ENCODE measurements at places on chromosomes 7 and 10.

GRCh38 chr7:130998993-130999602 lies 265.1 kb upstream of the KLF14 start:
- no peak for DNase-seq

GRCh38 chr7:10934292-10934691 lies 39.4 kb upstream of the PHF14 start:
- no peak for DNase-seq

GRCh38 chr7:20786779-20787659 lies at the start of gene SP8:
TSS of gene SP8 (minus strand) at chr7:20786886. CDS start at chr7:20786798, 88 bp downstream.
- no peak for DNase-seq

DNA sequence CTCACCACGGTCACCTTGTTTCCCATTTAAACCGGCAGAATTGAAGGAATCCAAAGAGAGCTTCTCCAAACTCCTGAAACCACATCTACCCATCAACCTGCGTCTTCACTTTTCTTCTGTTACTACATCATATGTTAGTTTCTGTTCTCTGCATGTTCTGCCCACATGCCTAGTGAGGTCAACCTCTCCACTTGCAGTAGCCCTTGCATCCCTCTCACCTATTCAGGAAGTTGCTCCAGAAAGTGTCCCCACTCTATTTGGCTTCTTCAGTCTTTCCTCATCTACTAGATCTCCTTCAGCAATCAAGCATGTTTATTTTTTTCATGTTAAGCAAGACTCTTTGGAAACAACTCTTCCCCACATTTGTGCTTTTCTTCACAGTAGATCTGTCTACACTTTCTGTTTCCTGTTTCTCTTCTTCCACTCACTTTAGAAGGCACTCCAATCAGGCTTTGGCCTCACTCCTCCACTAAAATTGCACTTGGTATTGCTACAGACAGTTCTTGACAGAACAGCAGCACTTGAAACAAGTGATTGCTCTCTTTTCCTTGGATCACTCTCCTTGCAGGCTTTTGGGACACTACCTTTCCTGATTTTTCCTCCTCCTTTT lies 7.5 kb downstream of the SAMD9L start:
- no peak for DNase-seq

DNA sequence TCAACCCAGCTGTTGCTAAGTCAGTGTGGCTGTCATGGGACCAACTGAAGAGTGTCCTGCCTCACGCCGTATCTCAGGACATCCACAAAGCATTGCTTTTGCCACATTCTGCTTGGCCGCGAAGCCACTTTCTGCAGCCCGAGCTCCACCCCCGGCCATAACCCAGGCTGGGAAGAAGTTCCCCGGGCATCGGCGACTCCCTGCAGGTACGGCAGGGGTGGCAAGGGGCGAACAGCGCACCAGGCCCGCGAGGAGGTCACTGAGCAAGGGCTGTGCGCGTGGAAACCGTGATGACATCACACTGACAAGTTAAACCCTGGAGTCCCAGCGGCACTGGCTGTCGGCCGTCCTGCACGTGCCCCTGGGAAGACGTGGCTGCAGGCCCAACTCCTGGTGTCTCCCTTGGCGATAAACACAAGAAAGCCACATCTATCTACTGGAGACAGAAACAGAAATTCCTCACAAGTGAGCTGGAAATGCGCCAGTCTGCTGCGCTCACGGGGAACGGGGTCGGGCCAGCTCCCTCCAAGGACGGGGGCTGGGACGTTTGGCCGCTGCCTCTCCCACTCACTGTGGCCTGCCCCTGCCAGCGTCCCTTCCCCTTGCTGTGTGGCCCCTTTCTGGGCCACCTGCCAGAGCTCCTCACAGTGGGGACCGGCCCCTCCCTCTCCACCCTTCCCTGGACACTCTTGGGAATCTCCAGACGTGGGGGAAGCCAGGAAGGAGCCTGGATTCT lies 326.3 kb downstream of the DNAJB6 start:
- DNase-seq = no peak

DNA sequence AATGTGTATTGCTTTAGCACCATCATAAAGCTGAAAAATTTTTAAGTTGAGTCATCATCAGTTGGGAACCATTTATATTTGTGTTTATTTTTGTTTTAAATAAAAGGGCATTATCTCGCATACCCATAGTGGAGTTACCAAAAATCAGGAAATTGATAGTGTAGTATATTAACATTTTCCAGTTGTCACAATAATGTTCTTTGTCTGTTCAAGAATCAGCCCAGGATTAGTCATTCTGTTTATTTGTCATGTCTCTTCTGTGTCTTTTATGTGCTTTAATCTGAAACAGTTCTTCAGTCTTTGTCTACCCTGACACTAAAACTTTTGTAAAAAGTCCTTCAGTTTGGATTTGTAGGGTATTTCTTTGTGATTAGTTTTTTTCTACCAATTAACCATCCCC lies 827.8 kb upstream of the ZWINT start:
- no peak for DNase-seq

- DNase-seq = no peak
Measured at GRCh38 chr7:127446842-127447241, 54.3 kb upstream of the ZNF800 start.

DNA sequence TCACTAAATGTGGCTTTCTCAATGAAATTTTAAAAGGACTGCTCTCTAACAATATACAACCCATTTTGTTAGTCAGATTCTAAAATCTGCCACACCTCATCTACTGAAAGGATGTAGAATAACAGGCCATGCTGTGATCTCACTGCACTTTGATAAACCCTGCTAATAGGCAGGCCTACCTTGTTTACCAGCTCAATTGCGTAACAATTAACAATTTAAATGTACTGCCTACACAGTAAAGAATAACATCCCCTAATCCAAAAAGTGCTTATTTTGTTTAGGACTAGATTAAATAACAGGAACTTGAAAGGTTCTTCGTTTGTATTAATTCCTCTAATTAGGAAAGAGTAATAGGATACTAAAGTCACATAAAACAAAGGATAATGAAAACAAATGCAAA lies 4.5 kb downstream of the SRI start:
- no peak for DNase-seq

GRCh38 chr7:103113164-103113563 lies 35.7 kb downstream of the NAPEPLD start:
- DNase-seq = no peak

- no peak for DNase-seq
Measured at GRCh38 chr10:63071145-63071544, 62.0 kb upstream of the NRBF2 start.

- no peak for DNase-seq
Measured at GRCh38 chr7:132072165-132072564, 504.1 kb downstream of the PLXNA4 start.

GRCh38 chr7:128112018-128112780 lies 81.0 kb upstream of the LRRC4 start:
- no peak for DNase-seq

DNA sequence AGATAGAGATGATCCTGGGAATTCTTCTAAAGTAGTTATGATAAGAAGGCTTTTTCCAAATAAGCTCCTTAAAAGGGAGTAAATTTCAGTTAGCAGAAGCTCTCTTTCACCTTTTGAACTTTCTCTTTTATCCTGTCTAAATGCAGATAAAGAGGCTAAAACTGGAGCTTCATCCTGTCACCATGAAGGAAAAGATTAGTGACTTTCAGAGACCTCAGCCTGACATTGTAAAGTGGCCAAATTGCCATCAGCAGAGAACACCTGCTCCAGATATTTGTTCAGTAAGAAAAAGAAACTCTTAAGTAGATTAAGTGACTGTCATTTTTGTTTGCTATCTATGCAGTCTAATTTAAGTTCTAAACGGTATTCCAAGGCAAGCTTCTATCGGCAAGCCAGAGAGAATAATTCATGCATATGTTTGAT lies 18.3 kb downstream of the VWDE start:
- no peak for DNase-seq

DNA sequence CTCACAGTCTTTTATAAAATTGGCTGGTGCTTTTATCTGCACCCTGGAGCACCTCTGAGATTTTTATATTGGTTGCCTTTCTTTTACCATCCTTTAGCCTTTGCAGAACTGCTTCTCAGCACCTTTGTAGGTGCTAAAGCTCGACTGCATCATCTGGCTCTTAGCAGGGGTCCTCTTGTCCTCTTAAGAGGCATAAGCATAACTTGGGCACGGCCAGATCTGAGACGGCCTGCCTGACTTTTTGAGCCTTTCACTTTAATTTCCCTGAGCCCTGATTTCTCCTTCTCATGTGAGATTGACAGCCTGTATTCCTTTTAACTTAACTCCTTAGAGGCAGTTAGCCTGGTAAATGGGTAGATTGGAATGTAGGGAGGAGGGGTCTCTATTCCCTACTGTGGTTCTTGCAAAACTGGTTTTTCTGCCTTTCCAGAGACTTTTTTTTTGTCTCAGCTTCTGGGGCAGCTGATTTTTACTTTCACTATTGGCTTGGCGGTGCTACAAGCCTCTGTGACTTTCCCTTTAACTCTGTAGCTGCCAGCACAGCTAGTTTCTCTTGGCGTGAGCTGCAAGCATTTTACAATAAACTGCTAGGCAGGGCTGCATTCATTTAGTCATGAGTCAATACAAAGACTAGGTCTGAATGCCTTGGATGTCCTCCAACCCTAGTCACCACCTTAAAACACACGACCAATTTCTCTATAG lies 24.0 kb downstream of the ZPBP start:
- no peak for DNase-seq

DNA sequence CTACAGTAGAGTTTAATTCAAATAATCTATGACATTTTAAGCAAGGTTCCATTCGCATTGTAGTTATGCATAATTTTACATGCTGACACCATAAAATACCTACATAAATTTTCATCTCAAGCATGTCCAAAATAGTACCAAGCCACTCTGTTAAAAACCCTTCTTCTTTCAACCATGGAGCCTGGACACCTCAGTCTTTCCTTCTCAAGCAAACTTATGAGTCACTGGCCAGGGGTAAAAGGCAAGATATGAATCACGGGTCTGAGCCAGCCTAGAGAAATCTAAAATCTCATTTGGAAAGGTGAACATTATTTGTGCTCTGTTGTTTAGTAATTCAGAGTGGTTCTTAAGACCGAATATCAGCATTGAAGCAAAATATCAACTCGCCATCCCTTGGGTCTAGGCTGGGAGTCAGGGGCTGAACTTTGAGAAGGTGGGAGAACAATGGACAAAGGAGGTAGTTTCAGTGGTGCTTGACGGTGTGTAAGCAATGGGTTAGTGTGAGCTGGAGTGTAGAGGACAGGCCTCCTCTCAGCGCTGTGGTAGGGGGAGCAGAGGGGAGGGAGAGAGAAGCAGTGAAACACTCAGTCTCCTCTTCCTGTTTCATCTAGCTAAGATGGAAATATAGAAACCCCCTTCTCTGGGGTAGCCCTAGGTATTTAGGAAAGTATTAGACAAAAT lies 19.1 kb upstream of the GPAM start:
- DNase-seq = no peak

GRCh38 chr10:6920072-6921019 lies 340.3 kb upstream of the PRKCQ start:
- peak; percentile 71 for DNase-seq

GRCh38 chr10:48577158-48577557 lies 27.7 kb downstream of the ARHGAP22 start:
- DNase-seq = no peak

GRCh38 chr7:1767524-1767923 lies 97.4 kb downstream of the ELFN1 start:
- DNase-seq = no peak

GRCh38 chr10:102963756-102964025 lies 45.6 kb downstream of the CNNM2 start:
- DNase-seq = no peak

DNA sequence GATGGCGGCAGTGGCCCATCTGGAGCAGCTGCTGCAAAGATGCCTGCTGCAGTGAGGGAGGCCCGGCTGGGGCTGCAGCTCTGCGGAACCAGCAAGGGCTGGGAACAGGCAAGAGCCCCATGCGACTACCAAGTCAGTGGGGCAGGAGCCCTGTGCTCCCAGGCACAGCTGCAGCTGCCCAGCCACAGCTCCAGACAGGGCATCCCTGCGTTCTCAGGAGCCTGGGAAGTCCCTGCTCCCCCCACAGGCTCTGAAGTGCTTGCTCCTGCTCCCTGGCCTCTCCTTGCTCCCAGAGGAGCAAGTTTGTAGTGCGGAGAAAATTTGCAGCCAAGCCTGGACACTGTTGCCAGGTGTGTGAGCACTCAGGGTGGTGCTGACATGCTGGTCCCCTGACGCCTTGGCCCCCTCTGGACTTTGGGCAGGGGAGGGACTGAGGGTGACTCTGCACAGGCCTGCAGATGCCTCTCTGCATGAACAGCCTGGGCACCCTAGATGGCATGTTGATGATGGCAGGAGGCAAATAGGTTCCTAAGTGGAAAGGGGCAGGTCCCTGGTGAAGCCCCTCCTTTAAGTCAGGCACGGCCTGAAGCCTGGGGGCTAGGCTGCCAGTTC lies 105.6 kb downstream of the LYZL1 start:
- no peak for DNase-seq

- DNase-seq = no peak
Measured at GRCh38 chr7:150936018-150936417, 42.1 kb downstream of the KCNH2 start.

- DNase-seq = no peak
Measured at GRCh38 chr10:127186813-127187212, 9.6 kb downstream of the INSYN2A start.

GRCh38 chr10:101986624-101986971 lies 69.4 kb downstream of the ARMH3 start:
- DNase-seq = no peak

GRCh38 chr10:88337134-88337533 lies 246.0 kb downstream of the RNLS start:
- DNase-seq = no peak

DNA sequence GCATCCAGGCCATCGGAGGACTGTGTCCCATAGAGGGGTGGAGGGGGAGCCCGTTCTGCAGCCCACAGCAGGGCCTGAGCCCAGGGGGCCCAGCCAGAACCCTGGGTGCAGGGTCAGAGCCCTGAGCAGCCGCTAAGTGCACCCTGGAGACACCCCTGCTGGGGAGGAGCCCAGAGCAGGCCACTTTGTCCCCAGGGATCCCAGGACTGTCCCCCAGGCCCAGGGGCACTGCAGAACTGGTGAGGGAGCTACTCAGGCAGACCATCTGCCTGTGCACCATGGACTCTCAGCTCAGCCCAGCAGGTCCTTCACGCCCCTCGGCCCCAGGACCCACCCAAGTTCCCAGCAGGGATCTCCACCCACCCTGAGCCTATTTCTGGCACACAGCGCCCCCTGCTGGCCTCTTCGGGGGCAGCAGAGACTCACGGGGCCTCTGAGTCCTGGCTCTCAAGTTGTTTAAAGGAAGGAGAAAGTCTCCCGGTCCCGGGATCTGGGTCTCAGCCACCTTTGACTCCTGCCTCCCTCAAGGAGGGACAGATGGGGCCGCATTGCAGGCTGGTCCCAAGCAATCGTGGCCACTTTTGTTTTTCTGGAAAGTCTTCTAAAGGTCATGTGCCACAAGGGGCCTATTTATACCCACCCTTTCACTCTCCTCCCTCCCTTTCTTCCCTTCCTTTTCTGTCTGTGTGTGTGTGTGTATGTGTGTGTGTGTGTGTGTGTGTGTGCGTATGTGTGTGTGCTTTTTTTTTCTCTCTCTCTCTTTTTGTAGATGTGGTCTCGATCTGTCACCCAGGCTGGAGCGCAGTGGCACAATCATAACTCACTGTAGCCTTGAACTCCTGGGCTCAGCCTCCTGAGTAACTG lies 90.3 kb downstream of the MYL10 start:
- DNase-seq = peak; percentile 28

All from stimulated activated CD4-positive, alpha-beta T cell treated with anti-CD3 and anti-CD28 coated beads, Interleukin-1b, Interleukin-23, amount 100 ng/mL, for 4 hours (primary cell).